ENCODE measurements at places on chromosomes 11 and 22. TPM values are rescaled to one million over a fixed set of nuclear protein-coding genes. Genes with fewer than 3 reads are reported as not detected.

GRCh38 chr11:29449281-29450074 is 567.4 kb downstream of the KCNA4 start:
- no peak for DNase-seq

DNA sequence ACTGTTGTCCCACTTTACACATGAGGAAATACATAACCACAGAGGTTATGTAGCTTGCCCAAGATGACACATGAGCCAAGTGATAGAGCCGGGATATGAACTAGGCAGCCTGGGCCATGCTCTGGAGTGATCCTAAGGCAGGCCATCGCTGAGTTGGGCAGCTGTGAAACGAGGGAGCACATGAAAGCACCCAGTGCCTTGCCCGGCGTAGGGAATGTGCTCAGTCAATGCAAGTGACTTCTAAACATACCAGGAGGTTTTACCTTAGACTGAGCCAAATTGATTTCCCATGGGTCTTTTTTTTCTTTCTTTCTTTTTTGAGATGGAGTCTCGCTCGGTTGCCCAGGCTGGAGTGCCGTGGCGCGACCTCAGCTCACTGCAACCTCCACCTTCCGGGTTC is 10.5 kb downstream of the GRIK4 start:
- no peak for DNase-seq

- no peak for DNase-seq
Measured at GRCh38 chr11:67010296-67010905, 12.5 kb upstream of the SYT12 start.

DNA sequence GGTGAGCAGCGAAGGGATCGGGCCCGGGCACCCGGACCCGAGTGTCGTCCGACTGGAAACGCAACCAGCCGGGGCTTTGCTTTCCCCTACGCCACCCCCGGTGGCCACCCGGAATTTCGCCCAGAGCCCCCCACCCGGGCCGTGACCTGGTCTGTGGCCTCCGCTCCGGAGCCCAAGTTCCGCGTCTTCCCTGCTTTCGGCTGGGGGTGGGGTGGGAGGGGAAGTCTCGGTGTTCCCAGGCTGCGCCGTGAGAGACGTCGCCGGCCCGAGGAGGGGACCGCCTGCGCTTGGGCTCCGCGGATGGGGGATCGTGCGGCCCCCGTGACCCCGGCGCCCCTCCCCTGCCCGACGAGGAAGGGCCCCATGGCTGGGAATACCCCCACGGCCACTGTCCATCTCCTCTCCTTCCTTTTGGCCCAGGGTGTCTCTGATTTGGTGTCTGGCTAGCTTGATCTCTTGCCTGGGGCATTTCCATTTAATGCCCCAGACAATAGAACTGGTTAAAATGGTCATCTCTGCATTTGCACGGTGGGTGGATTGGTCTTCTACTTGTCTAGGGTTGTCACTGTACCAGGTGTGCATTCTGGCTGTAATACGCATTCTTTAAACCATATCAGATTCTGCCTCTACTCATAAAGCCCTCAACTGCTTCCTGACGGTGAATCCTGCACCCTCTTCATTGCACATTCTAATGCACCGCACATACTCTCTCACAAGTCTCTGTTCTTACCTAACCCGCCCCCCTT is 789 bp downstream of the SIK2 start:
- DNase-seq, result peak; percentile 48

DNA sequence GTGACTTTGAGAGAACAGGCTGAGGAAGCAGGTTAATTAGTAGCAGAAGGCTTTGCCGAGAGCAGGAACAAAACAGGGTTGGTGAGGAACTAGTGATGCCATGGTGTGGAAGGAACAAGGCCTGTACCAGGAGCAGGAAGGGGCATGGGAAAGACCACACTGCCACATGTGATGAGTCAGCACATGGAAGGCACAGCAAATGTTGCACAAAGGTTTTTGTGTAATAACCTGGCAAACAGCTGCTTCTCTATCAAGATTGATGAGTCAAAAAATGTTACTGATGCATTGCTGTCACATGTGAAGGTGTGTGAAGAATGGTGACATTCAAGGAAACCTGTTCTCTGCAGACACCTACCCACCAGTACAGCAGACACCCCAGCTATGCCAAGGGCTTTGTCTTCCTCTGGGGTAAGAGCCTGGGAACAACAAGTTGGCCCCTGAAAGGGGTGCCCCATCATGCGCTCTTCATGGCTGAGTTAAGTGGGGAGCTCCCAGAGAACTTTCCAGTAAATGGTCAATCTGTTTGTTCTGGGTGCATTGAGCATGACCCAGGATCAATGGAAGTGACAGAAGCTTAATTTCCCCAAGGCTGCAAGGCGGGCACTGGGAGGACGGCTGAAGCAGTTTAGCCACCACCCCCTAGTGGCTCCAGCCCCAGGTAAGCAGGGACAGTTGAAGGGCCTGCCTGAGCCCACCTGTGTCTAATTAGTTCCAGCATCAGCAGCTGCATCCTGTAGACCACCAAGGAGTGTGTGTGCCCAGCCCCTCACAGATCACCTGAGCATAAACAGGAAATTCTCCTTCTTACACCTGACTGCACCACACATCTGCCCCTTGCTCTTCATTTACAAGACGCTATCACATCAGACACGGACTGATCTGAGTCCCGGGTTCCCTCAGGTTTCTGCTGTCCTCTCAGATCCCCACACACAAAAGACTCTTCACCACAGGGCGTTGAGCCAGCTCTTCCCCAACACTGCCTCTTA is 47.6 kb downstream of the GGTLC2 start:
- DNase-seq, result no peak

GRCh38 chr11:40281052-40281580 is 1178.3 kb downstream of the LRRC4C start:
- peak; percentile 68 for DNase-seq

- no peak for DNase-seq
Measured at GRCh38 chr22:50701076-50701419, 28.4 kb downstream of the SHANK3 start.

DNA sequence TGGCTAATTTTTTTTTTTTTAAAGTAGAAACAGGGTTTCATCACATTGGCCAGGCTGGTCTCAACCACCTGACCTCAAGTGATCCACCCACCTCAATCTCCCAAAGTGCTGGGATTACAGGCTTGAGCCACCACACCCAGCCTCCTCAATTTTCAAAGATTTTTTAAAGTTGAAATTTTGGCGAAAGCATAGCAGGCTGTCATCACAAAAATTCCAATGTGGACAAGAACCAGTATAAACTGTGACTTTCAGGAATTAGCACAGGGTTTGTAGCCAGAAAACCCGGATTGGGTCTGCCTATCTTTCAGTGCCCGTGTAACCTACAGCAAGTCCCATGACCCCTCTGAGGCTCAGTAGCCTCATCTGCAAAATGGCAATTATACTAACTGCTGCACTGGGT is 80.2 kb downstream of the SGSM3 start:
- DNase-seq, result no peak

DNA sequence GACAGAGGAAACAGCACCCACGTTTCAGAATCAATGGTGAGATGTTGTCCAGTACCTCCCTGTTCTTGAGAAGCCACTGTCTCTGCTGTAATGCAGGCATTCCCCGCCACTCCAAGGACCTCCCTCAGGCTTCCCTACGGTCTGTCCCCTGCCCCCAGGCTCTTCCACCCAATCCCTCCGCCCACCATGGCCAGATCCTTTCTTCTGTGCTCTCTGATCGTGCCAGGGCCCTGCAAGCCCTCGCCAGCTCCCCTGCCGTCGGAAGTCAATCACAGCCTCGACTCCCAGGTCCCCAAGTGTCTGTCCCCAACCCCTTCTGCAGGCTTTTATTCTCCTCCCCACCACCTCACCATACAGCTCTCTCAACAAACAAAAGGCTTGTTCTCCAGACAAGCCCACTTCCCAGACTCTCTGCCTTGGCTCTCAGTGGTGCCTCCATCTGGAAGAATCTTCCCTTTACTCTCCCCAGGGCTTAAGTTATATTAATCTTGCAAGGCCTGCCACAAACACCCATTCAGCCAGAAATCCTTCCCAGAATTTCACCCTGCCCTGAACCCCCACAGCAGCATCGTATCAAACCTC is 13.7 kb downstream of the SCN4B start:
- no peak for DNase-seq

DNA sequence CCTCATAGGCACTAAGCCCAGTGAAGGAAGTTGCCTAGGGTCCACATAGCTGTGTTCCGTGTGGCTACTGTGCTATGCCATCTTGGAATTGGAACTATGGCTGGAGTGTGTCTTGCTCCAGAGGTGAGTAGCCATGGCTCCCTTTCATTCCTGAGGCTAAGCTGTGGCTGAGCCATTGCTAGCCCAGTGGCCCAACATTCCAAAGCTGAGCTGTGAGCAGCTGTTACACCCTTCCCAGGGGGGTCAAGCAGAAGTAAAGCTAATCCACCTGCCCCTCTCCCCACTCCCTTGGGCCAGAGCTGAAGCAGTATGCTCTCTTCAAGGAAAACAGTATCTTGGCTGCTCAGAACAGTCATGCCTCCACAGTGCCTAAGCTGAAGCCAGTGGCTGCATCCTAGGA is 51.1 kb downstream of the USP35 start:
- no peak for DNase-seq

- no peak for DNase-seq
Measured at GRCh38 chr22:40051322-40051721, 56.6 kb downstream of the FAM83F start.

GRCh38 chr11:117313091-117313490 is 3.0 kb downstream of the BACE1 start:
- no peak for DNase-seq

DNA sequence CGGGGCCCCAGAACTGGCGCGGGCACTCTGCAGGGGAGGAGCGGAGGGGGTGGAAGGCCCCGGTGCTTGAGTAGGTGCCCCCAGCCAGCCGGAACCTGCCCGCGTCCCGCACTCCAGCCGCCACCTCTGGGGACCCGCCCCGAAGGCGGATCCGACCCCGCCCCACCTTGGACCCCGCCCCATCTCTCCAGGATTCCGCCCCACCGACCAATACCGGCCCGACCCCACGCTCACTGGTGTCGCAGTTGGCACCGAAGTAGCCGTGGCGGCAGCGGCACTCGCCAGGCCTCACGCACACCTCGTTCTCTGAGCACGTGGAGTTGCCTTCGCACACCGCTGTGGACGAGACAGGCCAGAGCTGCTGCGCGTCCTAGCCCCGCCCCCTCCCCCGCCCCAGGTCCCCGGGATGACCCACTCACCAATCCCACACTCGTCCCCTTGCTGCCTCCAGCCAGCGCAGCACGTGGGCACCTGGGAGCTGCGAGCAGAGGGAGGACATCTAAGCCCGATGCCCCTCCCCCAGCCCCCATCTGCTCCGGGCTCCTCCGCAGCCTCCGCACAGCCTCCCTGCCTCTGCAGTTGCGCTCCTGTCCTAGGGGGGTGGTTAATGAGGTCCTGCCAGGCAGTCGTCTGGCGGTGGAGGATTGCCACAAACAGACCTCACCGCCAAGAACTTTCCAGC is 6.0 kb downstream of the SCARF2 start:
- no peak for DNase-seq

- no peak for DNase-seq
Measured at GRCh38 chr11:55572548-55572947, 620 bp downstream of the OR4C16 start.

Gene ACRV1
- not detected for total RNA-seq

Gene NLRP14
- not detected for total RNA-seq

Gene RAG2
- total RNA-seq, result not detected

Gene GGTLC3
- not detected for total RNA-seq

Gene KRTAP5-11
- not detected for total RNA-seq

Gene SMTNL1
- total RNA-seq, result not detected

Gene H19
- total RNA-seq, result not detected

Gene CHADL
- not detected for total RNA-seq

Gene DBX1
- not detected for total RNA-seq

Gene HEPHL1
- not detected for total RNA-seq

Gene CCDC116
- total RNA-seq, result 1.3 TPM

Gene GGTLC2
- not detected for total RNA-seq
